BJ (cell line): ENCODE measurements at places on chromosomes 16 and 17. TPM values are rescaled to one million over a fixed set of nuclear protein-coding genes. Genes with fewer than 3 reads are reported as not detected.

GRCh38 chr16:58048494-58049231, 23.1 kb downstream of the MMP15 start:
- no peak for DNase-seq

The MYH13 gene
- not detected in 2 replicates for polyA plus RNA-seq

- DNase-seq = no peak
Measured at GRCh38 chr16:21184834-21185233, 26.4 kb downstream of the LDAF1 start.

DNA sequence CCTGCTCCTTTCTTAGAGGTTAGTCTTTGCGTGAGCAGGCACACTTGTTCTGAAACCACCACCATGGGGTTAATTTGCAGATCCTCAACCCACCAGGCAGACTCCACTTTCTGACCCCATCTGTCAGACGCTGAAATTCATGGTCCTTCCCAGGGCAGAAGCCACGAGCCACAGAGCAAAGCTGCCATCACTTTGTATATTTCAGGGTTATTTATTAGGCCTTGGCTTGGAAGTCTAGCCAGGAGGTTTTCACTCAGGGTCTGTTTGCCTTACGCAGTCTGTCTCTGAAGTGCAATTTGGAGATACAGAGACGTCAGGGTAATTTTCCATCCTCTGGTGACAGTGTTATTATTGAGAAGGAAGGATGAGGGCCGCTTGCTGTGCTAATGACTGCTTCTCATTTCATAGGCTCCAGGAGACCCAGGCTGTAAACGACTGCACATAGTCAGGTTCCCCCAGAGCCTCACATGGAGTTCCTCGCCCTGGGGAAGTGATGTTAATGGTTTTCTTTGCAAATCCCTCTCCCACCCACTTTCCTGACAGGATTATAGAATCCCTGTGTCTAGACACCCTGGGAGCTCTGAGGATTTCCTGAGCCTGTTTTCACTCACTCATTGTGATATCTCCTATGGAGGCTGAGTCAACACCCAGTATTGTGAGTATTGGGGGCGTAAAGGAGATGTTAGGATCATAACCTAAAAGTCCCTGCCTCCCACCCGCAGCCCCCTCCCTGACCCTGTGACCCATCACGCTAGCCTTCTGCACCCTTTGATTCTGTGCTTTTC, 269.0 kb downstream of the ABCC12 start:
- DNase-seq = no peak

The OR2C1 gene
- 0.17 TPM in 1 of 2 replicates, not detected in the other for polyA plus RNA-seq

DNA sequence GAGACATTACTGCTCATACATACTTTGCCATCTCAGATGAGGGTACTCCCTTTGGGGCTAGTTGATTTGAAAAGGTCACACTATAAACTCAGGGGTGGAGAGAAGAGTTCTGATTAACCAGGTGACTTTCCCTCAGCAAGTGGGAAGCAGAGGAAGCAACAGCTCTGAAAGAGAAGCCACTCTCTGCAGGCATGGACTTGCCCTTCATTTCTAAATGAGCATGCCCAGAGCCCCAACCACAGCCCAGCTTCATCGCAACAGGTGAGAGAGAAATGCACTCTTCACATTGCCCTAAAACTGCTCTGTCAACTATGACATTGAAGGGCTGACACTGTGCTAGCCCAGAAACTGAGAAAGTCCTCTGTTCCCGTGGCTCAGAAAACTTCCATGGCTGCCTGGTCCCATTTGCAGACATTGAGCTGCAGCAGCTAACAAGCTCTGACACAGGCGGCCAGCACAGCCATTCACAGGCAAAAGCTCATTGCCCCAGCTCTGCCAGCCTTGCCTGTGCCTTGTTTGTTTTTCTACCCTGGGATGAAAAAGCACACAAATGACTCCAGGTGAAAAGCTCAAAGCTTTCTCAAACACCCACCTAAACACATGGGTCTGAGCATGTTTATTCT, 419.8 kb upstream of the DYNLRB2 start:
- no peak for DNase-seq

The SULT1A2 gene
- not detected in 2 replicates for polyA plus RNA-seq

DNA sequence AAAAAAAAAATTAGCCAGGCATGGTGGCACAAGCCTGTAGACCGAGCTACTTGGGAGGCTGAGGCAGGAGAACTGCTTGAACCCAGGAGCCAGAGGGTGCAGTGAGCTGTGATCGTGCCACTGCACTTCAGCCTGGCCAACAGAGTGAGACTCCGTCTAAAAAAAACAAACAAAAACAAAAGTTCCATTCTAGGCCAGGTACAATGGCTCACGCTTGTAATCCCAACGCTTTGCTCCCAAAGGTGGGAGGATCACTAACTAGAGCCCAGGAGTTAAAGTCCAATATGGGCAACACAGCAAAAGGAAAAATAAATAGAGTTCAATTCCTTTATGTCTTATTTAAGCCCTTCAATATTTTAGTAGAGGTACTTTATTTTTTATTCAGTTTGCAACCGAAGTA, 47.5 kb downstream of the CNOT1 start:
- DNase-seq = no peak

The PPP1R27 gene
- 0.10 TPM in 1 of 2 replicates, not detected in the other for polyA plus RNA-seq

The CCL15 gene
- polyA plus RNA-seq = not detected in 2 replicates

DNA sequence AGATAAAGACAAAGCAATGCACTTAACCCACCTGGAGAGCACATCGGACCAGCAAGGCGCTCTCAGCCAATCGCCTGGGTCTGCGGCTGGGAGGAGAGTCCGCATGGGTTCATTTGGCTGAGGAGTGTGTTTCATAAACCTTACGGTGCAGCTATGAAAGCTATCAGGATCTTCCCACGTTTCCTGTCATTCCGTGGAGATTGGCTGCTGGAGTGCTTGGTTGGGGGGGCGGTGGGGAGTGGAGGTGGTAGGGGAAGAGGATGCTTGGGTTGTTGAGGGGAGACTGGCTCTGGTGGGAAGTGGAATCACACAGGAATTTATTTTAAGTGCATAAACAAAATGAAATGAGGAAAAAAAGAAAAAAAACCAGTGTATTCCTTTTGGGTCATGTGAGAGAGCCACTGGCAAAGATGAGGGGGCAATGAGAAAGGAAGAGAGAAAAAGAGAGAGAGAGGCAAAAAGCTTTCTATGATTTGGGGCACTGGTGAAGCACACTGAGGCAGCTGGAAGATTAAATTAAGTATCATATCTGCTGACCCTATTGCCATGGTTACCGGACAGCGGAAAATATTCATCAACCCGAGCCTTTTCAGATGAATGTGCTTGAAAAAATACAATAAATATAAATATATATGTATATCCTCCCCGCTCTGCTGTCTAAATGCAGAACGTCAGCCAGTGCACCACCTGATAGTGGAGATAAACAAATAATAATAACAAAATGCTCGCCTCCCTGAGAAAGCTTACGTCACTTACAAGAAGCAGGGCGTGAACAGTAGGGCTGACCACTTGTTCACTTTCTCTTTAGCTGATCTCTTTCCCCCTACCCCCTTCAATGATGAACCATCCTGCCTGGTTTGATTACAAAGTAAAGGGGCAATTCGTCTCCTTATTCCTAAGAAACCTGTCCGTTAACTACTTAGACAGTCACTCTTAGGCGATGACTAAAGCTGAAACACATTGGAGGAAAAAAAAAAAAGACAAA, 457.0 kb upstream of the ZFHX3 start:
- no peak for DNase-seq

DNA sequence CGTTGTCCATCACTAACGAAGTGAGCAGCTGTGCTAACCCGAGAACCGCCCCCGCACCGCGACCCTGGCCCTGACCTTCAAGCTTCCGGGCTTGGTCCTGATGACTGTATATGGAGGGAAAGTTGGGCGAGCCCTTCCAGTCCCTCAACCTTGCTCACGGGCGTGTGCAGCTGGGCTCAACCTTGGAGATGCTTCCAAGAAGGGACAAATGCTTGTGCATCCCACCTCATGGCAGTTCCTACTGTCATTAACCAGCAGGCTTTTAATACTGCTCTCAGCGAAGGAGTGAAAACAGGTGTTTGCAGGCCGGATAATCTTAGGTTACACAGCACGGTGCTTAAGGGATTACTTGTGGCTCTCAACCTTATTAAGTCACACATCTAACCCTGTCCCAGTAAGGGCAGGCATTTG, 33.5 kb downstream of the SRL start:
- no peak for DNase-seq

DNA sequence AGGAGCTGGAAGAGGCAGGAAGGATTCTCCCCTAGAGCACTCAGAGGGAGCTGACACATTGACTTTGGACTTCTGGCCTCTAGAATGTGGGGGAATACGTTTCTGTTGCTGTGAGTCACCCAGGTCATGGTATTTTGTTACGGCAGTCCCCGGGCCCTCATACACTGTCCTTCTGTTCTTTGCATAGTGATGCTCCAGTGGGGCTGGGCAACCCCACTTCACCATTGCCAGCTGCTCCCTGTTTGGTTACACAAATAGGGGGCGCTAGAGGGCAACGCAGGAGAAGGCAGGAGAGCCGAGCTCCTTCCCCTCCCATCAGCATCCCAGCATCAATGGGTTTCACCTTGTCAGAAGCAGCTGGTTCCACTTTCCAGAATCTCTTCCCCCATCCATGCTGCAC, 257.7 kb upstream of the FOXF1 start:
- no peak for DNase-seq

DNA sequence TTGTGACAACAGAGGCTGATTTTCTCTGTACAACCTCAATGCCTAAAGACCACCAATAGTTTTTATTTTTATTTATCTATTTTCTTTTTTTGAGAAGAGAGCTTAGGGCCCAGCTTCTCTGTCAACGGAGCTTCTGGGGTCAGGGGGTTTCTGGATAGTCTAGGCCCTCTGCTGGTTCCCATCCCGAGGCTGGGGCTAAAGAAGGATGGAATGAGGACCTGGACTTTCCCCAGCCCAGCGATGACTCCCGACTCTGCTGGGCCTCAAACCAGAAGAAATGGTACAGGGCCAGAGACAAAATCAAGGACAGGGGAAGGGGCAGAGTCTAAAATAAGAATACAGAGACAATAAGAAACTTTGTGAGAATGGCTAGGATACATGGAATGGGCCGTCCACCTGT, 5.7 kb upstream of the TSPOAP1 start:
- no peak for DNase-seq

The ZDHHC7 gene
- polyA plus RNA-seq = 77.0 and 111 TPM in 2 replicates

DNA sequence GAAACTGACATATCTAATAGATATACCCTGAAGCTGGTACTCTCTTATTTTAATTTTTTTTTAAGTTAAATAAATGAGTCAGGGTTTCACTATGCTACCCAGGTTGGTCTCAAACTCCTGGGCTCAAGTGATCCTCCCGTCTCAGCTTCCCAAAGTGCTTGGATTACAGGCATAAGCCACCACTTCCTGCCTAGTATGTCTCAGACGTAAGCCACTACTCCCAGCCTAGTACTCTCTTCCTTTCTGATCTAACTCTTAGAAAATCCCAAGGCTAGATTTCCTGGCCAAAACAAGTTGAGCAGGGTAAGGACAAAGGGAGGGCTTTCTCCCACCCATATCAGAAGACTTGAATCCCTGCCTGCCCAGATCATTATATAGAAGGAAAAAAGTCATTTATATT, 33.7 kb downstream of the HOXB1 start:
- DNase-seq = no peak

DNA sequence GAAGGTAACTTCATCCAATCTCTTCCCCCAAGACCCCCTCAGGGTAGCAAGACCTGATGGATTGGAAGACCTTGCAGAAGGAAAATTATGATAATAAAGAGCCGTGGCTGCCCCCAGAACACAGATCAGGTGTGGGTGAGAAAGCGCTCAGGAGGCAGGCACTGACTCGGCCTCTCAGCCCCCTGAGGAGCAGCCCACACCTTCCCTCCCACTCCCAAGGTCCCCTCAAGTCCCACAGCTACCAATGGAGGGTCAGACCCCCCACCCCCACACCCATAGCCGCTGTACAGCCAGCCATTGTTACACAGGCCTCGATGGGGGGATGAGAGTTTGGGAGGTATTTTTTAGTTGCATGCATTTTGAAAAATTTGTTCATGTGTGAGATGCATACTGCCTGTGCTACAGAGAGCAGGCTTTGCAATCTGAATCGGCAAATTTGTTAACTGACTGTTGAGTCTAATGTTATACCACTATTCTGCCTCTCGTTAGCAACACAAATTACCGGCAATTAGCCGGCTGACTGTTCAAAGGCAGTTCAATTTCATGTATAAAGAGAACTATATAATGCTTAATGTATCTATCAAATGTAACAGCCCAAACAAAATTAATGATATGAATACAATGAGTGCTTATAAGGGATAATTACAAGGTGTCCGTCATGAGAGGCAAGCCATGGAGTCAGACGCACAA, 211.7 kb downstream of the C16orf78 start:
- DNase-seq = no peak

DNA sequence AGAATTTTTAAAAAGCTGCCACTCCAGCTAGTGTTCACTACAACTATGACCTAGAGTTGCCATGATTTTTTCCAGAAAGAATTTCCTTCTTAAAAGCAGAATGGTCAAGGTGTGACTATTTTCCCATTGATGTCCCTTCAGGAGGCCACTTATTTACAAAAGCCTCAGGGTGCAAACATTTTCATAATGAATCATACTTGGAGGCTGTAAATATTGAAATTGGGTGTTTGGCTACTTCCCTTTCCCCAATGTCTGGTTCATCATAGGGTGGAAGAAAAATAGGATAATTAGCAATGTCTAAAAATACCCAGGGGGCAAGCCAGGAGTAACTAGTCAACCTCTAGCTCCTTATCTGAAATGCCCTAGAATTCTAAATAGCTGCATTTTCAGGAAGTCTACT, 18.8 kb downstream of the AXIN2 start:
- DNase-seq = no peak

The SCARF1 gene
- 0.11 and 0.12 TPM in 2 replicates for polyA plus RNA-seq

The ZNF286A gene
- polyA plus RNA-seq = 10.4 and 13.6 TPM in 2 replicates

DNA sequence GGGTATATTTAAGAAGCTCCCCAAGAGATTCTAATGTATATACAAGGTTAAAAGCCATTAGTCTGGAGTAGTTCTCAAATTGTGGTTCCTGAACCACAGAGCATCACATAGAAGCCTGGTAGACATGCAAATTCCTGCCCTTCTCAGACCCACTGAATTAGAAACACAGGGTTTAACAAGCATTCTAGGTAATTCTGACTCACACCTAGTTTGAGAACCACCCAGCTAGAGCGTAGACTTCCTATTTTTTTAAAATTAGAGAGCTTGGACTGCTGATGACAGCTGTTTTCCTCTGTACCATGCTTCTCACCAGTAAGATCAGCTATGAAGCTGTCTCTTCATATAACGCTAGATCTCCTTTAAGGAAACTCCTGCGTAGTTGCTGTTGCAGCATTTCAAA, 50.6 kb downstream of the HS3ST3B1 start:
- no peak for DNase-seq

GRCh38 chr17:83056583-83057396, 22.6 kb upstream of the METRNL start:
- no peak for DNase-seq

- DNase-seq = no peak
Measured at GRCh38 chr17:82950525-82951102, 110.8 kb upstream of the ZNF750 start.

The DPEP2 gene
- 0.10 and 0.25 TPM in 2 replicates for polyA plus RNA-seq

The CRYM gene
- polyA plus RNA-seq = not detected in 2 replicates

The TPSB2 gene
- polyA plus RNA-seq = not detected in 2 replicates

The SEZ6L2 gene
- 8.1 and 19.3 TPM in 2 replicates for polyA plus RNA-seq

- DNase-seq = no peak
Measured at GRCh38 chr17:45291171-45291805, 25.5 kb downstream of the MAP3K14 start.

The MARVELD3 gene
- not detected in 2 replicates for polyA plus RNA-seq

The SCNN1G gene
- not detected in 2 replicates for polyA plus RNA-seq

GRCh38 chr16:86034421-86034919, 135.5 kb downstream of the IRF8 start:
- no peak for DNase-seq

GRCh38 chr16:62516001-62516400, 479.8 kb upstream of the CDH8 start:
- DNase-seq = no peak
